ENCODE measurements at places on chromosomes 3 and 15.

GRCh38 chr3:45508483-45509037, 86.0 kb upstream of the LIMD1 start:
- DNase-seq: no peak
- no peak overlapping the region for H3K27ac ChIP-seq
- H3K27me3 ChIP-seq: no peaks in the 10 kb centered on the region
- H3K36me3 ChIP-seq: no peaks in the 10 kb centered on the region
- no peak overlapping the region for H3K4me3 ChIP-seq

DNA sequence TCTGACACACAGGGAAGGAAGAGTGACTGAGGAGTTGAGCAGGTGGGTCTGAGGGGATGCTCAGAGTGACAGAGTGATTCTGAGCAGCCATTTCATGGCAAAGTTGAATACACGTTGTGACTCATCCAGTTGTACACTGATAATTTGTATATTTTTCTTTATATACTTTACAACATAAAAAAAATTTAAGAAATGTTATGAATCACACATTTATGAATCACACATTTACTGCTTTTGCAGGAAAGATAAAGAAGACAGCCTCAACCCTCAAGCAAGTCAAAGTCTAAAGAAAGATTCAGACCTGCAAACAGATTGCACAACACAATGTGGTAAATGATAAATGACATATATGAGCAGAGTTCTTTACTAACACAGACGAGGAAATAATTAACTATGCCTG, 21.0 kb upstream of the CHMP2B start:
- H3K27me3 ChIP-seq: peaks cover 5% of the 10 kb centered on the region
- no peaks in the 10 kb centered on the region for H3K4me1 ChIP-seq
- no peaks in the 10 kb centered on the region for H3K36me3 ChIP-seq

DNA sequence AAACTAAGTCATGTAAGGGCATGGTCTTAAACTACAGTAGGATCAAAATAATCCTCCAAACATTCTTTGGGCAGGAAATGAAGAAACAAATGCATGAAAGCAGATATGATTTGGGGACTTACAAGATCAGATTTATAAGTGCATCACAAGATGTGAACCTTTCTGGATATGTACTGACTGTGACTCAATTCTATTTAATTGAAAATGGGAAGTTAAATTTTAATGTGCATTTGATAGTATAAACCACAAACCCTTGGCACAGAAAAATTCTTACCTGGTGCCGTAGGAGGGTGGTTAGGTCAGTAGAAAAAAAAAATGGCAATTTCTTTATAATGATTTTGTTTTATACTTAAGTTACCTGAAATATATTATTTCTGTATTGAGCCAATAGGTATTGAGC, 262.5 kb upstream of the TGFBR2 start:
- H3K4me1 ChIP-seq: peaks cover 17% of the 10 kb centered on the region
- no peaks in the 10 kb centered on the region for H3K27me3 ChIP-seq
- H3K4me3 ChIP-seq: no peak overlapping the region
- no peaks in the 10 kb centered on the region for H3K36me3 ChIP-seq

GRCh38 chr15:57732526-57733331, 26.2 kb downstream of the POLR2M start:
- peak; percentile 29 for DNase-seq
- no peak overlapping the region for H3K4me3 ChIP-seq
- H3K27ac ChIP-seq: no peak overlapping the region
- H3K4me1 ChIP-seq: no peaks in the 10 kb centered on the region
- H3K36me3 ChIP-seq: no peaks in the 10 kb centered on the region

DNA sequence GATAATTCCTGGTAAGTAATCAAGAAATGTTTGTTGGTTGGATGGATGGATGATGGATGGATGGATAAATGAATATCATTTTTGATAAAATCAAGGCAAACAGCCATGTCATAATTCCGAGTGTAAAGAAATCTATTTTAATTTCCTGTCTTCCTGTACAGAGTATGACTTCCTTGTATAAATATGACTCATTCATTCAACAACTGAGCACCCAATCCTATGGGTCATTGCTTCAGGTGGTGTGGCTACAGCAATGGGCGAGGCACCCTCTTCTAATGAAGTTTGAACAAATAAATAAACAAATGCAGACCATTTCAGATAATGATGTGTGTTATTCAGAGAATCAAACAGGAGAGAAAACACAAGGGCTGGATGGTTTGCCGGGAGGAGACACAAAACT, 198.7 kb downstream of the TNIK start:
- H3K4me1 ChIP-seq: peaks cover 38% of the 10 kb centered on the region
- DNase-seq: no peak
- no peaks in the 10 kb centered on the region for H3K36me3 ChIP-seq
- no peak overlapping the region for H3K4me3 ChIP-seq

- no peak overlapping the region for H3K4me3 ChIP-seq
- DNase-seq: no peak
- no peaks in the 10 kb centered on the region for H3K4me1 ChIP-seq
- H3K27ac ChIP-seq: no peak overlapping the region
Measured at GRCh38 chr3:151787626-151788025, 26.3 kb upstream of the AADAC start.

DNA sequence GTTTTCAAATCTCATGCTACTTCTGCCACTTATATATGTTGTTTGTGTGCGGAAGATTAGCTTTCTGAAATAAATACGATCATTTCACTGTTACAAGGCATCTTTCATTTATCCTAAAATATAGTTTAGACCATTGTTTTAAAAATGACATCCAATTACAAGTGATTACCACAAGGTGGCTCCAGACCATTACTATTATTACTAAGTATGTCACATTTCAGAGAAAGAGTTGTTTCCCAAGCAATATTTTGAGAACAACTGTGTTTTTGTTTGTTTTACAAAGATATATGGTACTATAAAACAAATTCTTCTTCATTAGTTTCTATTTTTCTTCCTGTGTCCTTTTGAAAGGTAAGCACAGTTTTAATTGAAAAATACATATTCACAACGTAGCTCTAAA, 136.0 kb upstream of the RAP2B start:
- H3K27ac ChIP-seq: no peak overlapping the region
- H3K4me1 ChIP-seq: no peaks in the 10 kb centered on the region
- no peak for DNase-seq
- H3K27me3 ChIP-seq: no peaks in the 10 kb centered on the region
- H3K4me3 ChIP-seq: no peak overlapping the region

DNA sequence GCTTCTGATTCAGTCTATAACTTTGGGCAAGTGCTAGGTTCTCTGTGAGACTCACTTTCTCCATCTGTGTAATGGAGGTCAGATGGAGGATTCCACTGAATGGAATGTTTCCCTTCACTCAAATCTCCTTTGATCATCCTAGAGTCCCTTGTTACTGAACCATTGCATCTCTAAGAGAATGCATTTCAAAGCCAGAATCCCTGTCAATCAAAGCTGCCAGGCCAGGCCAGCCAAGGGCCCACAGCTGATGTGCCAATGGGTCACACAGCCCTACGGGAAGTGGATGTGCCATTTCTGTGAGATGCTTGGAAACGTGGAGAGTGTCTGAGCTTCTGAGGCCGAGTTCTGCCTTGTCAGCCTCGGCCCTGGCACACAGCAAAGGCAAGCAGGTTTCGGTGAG, 32.4 kb downstream of the SCN5A start:
- no peak for DNase-seq
- H3K27me3 ChIP-seq: no peaks in the 10 kb centered on the region
- no peaks in the 10 kb centered on the region for H3K36me3 ChIP-seq
- no peak overlapping the region for H3K27ac ChIP-seq
- no peak overlapping the region for H3K4me3 ChIP-seq

- peak overlapping the region; percentile 50 for H3K4me3 ChIP-seq
- peaks cover 58% of the 10 kb centered on the region for H3K4me1 ChIP-seq
Measured at GRCh38 chr3:184005941-184006507, 11.7 kb downstream of the ABCC5 start.

- H3K27me3 ChIP-seq: no peaks in the 10 kb centered on the region
- no peak for DNase-seq
- H3K27ac ChIP-seq: no peak overlapping the region
- no peaks in the 10 kb centered on the region for H3K4me1 ChIP-seq
- H3K4me3 ChIP-seq: no peak overlapping the region
Measured at GRCh38 chr3:74329096-74329495, 285.4 kb downstream of the CNTN3 start.

- no peak overlapping the region for H3K4me3 ChIP-seq
- H3K4me1 ChIP-seq: no peaks in the 10 kb centered on the region
- no peaks in the 10 kb centered on the region for H3K36me3 ChIP-seq
- no peaks in the 10 kb centered on the region for H3K27me3 ChIP-seq
Measured at GRCh38 chr15:87764461-87765240, 491.9 kb downstream of the NTRK3 start.

GRCh38 chr3:30658328-30659052, 52.1 kb downstream of the TGFBR2 start:
- DNase-seq: no peak
- H3K4me1 ChIP-seq: peaks cover 41% of the 10 kb centered on the region
- H3K27me3 ChIP-seq: no peaks in the 10 kb centered on the region
- peak overlapping the region; percentile 50 for H3K27ac ChIP-seq
- peak overlapping the region; percentile 13 for H3K4me3 ChIP-seq

DNA sequence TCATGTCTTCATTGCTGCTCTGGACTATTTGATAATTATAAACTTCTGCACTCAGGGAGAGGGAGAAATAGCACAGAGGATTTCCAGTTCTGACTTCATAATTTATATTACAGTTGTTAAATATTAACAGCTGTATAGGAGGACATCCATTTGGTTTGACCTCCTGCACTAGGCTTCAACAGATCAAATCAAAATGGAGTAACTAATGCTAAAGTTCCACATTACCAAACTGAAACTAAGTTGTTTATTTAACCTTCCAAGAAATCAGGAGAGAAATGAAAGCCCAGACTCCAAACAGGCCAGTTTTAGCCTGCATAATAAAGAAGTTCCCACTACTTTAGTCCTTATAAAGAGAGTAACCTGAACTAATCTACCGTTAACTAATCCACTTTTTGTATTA, 4.6 kb downstream of the PLSCR2 start:
- no peaks in the 10 kb centered on the region for H3K4me1 ChIP-seq
- no peaks in the 10 kb centered on the region for H3K36me3 ChIP-seq
- no peak overlapping the region for H3K27ac ChIP-seq
- H3K27me3 ChIP-seq: no peaks in the 10 kb centered on the region
- H3K4me3 ChIP-seq: no peak overlapping the region

GRCh38 chr3:37384117-37384516, 209.7 kb upstream of the LRRFIP2 start:
- no peaks in the 10 kb centered on the region for H3K27me3 ChIP-seq
- H3K27ac ChIP-seq: no peak overlapping the region
- no peak overlapping the region for H3K4me3 ChIP-seq
- H3K4me1 ChIP-seq: no peaks in the 10 kb centered on the region

GRCh38 chr15:64209680-64210334, 47.0 kb upstream of the PPIB start:
- no peak overlapping the region for H3K4me3 ChIP-seq
- no peaks in the 10 kb centered on the region for H3K4me1 ChIP-seq
- H3K27me3 ChIP-seq: no peaks in the 10 kb centered on the region
- no peak overlapping the region for H3K27ac ChIP-seq

DNA sequence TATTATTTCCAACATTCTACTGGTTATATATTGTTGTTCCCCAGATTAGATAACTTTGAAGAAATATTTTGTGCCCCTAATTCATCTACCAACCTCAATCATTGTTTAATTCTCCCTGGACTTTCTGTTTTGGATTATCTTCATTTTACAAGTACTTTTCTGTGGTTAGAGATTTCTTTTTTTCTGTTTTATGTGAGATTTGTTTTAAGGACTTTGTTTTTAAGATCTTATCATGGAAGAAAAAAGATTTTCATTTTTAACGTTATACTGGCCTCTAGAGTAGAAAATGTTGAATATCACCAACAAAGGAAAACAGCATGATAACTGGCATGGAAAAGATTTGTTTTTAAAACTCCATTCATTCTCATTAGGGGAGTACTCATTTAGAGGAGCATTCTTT, 210.9 kb upstream of the KCNMB2 start:
- no peak overlapping the region for H3K4me3 ChIP-seq
- no peaks in the 10 kb centered on the region for H3K36me3 ChIP-seq
- H3K27me3 ChIP-seq: no peaks in the 10 kb centered on the region

GRCh38 chr15:99421172-99421656, 144.6 kb upstream of the MEF2A start:
- H3K27ac ChIP-seq: no peak overlapping the region
- H3K4me3 ChIP-seq: no peak overlapping the region
- no peak for DNase-seq
- no peaks in the 10 kb centered on the region for H3K27me3 ChIP-seq

DNA sequence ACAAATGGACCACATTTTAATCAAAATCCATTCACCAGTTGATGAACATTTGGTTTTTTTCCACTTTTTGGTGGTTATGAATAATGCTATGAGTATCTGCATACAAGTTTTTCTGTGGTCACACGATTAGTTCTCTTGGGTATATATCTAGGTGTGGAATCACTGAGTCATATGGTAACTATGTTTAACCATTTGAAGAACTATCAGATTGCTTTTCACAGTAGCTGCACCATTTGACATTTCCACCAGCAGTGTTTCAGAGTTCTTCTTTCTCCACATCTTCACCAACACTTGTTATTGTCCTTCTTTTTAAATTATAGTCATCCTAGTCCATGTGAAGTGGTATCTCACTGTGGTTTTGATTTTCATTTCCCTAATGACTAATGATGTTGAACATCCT, 33.3 kb upstream of the ATG7 start:
- H3K27me3 ChIP-seq: no peaks in the 10 kb centered on the region
- H3K4me1 ChIP-seq: no peaks in the 10 kb centered on the region
- no peak overlapping the region for H3K27ac ChIP-seq
- no peak for DNase-seq
- no peak overlapping the region for H3K4me3 ChIP-seq
- H3K36me3 ChIP-seq: no peaks in the 10 kb centered on the region

GRCh38 chr3:144039661-144040060, 68.0 kb downstream of the DIPK2A start:
- no peaks in the 10 kb centered on the region for H3K27me3 ChIP-seq
- H3K36me3 ChIP-seq: no peaks in the 10 kb centered on the region
- no peaks in the 10 kb centered on the region for H3K4me1 ChIP-seq
- H3K27ac ChIP-seq: no peak overlapping the region
- no peak for DNase-seq

- H3K27me3 ChIP-seq: no peaks in the 10 kb centered on the region
- no peak overlapping the region for H3K27ac ChIP-seq
- no peaks in the 10 kb centered on the region for H3K36me3 ChIP-seq
- peaks cover 7% of the 10 kb centered on the region for H3K4me1 ChIP-seq
- no peak overlapping the region for H3K4me3 ChIP-seq
- DNase-seq: peak; percentile 68
Measured at GRCh38 chr3:24680214-24680967, 185.7 kb upstream of the THRB start.

GRCh38 chr15:79349525-79349924, 38.6 kb downstream of the TMED3 start:
- no peak for DNase-seq
- no peak overlapping the region for H3K4me3 ChIP-seq
- H3K27me3 ChIP-seq: no peaks in the 10 kb centered on the region
- H3K27ac ChIP-seq: no peak overlapping the region

DNA sequence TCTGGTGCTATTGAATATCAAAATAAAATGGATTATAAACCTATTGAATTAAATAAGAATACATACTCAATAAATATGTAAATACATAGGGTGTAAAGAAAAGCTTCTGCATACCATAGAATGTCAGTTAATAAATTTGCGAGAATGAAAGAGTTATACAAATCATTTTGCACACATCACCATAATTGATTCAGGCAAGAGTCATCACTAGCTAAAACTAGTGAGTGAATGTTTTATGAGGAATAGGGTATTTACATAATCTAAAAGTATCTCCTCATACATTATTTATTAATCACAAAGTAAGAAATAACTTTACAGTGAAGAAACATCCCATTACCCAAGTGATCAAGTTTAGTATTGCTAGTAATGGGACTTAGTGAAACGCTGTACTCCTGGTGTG, 13.6 kb downstream of the EXOG start:
- H3K27me3 ChIP-seq: no peaks in the 10 kb centered on the region
- H3K4me3 ChIP-seq: no peak overlapping the region
- H3K27ac ChIP-seq: no peak overlapping the region
- H3K4me1 ChIP-seq: no peaks in the 10 kb centered on the region

Data from psoas muscle (tissue), 8 donors.